ENCODE measurements at places on chromosomes 5 and 9. TPM values are rescaled to one million over a fixed set of nuclear protein-coding genes. Genes with fewer than 3 reads are reported as not detected.

C5orf63 gene
- 10.3 TPM for total RNA-seq

PCSK1 gene
- total RNA-seq: 0.15 TPM

QRFP gene
- total RNA-seq: not detected

PTPRD gene
- 6.7 TPM for total RNA-seq
